ENCODE measurements at places on chromosomes 4 and X.

DNA sequence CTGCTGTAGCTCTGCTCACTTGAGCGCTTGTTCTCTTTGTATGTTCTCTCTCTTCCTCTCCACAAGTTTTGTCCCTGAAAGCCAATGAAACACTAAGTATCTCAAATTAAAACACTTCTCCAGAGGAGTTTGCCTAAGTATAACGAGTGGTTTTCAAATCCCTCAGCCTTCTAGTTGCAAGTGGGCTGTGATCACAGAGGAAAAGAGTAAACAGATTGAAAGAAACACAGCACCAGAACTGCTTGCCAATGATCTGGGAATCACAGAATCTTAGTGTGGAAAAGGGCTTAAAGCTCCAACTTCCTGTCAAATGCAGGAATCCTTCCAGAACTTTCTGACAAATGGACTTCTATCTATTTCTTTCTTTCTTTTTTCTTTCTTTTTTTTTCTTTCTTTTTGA, 4.8 kb upstream of the PRSS12 start:
- DNase-seq = no peak

DNA sequence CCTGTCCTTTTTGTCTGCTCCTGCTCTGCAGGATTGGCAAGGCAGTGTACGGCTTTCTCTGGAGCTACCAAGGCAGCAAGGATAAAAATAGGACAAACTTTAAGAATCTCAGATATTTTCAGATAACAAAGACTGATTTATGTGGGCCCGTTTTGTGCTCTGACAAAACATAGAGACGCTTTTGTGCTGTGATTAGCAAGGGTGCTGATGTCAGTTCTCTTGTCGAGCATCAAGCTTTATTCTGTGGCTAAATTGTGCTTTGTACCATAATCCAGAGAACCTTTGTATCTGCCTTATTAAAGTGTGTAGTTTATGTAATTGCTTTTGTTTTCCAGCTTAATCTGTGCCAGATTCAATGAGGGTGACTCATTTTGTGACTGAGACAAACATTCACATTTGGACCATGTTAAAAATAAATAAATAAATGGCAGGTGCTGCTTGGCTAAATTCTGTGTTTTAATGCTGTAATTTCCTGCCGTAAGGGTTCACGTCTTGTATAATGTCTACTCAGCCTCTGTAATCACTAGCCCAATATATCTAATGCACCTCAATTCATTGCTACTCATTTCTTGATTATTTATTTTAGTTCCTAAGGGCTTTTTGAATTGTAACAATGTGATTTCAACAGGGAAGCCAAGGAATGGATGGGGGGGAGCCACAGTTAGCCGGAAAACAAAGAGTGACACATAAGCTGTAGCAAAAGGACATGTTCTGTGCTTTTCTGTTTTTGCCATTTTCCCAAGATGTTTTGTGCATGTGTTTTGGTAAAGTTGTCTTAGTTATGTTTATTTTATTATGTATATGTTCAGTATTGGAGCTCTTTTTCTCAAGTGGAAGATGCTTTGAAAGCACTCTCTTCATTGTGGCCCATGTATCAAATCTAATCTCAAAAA, 75.1 kb downstream of the GAB1 start:
- no peak for DNase-seq

DNA sequence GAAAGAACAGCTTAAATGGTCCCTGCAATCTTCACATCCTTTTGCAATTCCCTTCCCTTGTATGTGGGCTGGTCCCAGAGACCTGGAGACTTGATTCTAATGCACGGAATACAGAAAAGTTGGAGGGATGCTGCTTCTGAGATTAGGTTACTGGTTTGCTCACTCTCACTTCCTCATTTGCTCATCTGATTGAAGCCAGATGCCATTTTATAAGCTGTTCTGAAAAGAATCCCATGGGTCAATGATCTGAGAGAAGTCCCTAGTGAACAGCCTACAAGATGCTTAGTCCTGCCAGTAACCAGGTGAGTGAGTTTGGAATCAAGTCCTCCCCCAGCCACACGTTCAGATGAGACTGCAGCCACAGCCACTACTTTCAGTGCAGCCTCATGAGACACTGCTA, 35.9 kb downstream of the MAGEA1 start:
- no peak for DNase-seq

- DNase-seq = no peak
Observed at GRCh38 chrX:18761750-18762149, 54.3 kb downstream of the PPEF1 start.

DNA sequence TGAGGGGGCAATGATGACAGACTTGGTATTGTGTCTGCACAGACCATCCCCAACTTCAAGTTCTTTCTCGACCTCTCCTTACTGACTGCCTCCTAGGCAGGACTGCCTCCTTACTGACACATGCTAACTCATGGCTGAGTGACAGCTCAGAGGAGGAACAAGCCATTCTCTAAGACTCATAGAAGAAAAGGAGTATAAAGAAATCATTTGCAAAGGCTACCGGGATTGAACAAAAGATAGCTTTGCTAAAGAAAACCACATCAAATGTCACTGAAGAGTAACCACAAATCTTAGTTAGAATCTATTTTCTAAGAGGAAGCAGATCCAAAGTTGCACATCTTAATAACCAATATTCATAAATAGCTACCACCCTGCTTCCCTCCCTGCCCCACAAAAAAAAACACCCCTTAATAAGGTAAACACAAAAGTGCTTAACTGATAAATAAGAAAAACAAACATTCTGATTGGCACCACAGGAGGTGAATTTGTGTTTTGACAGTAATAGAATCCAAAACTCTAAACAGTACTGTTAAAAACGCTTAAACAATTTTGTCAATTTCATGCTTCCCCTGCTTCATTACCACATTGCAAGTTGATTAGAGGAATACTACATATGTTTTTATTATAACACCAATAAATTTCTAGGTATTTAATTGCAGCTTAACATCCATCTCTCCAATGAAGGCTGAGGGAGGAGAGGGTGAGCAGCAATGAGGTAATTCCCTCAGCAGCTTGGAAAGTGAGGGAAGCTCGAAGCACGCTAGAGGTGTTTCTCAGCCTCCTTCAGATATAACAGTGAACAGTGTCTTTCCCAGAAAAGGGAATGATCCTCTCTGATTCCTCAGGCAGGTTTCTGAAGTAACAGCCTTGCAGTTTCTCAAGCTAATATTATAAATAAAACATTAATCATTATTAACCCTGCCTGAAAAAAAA, 160.0 kb downstream of the HNRNPD start:
- DNase-seq = no peak

DNA sequence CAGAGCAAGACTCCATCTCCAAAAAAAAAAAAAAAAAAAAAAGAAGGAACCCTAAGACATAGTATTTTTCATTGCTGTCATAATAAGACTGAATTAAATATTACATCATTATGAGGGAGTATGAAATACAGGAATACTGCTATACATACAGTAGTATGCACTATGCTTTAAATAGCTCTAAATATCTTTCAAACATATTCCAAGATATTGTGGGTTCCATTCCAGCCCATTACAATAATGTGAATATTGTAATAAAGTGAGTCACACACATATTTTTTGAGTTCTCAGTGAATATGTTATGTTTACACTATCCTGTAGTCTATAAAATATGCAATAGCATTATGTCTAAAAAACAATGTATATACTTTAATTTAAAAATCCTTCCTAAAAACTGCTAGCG, 64.8 kb downstream of the GPM6A start:
- no peak for DNase-seq

- no peak for DNase-seq
Observed at GRCh38 chrX:153573984-153574383, 25.0 kb downstream of the CCNQ start.

GRCh38 chr4:105946771-105947170, 51.5 kb downstream of the NPNT start:
- DNase-seq = no peak

GRCh38 chr4:174041555-174042105, 241.8 kb downstream of the FBXO8 start:
- no peak for DNase-seq

DNA sequence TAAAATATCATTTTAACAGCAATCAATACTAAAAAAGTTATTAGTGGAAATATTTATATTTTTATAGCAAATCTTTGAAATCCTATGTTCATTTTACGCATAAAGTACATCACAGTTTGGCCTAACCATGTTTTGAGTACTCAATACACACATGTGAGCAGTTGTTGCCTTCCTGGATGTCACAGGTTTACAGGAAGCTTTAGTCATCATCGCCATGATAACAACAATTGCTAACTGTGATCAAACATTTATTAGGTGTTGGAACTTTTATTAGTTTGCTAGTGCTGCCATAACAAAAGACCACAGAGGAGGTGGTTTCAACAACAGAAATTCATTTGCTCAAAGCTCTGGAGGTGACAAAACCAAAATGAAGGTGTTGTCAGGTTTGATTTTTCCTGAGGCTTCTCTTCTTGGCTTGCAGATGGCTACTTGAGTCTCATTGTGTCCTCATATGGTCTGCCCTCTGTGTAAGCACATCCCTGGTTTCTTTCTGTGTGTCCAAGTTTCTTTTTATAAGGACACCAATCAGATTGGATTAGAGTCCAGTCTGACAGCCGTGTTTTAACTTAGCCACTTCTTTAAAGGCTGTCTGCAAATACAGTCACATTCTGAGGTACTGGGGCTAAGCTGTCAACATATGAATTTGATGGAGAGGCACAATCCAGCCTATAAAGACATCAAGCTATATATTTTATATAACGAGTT, 43.1 kb upstream of the BOD1L1 start:
- DNase-seq = no peak

- no peak for DNase-seq
Observed at GRCh38 chr4:2040391-2041238, 18.5 kb upstream of the NAT8L start.

- no peak for DNase-seq
Observed at GRCh38 chr4:101851672-101852071, 61.1 kb downstream of the BANK1 start.

GRCh38 chrX:30900227-30900626, 11.2 kb upstream of the TAB3 start:
- no peak for DNase-seq

DNA sequence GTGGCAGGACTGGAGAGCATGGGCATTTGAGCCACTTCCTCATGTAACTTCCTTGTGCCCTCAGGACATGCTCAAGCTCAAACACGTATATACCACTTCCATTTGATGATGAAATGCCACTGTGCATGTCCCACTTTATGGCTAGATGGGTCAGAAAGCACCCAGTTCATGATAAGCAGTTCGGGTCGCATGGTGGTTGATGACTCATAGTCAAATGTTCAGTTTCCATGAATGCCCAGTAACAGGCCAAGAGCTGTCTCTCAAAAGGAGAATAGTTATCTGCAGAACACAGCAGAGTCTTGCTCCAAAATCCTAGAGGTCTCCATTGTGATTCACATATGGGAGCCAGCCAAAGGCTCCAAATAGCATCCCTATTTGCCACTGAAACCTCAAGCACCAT, 48.9 kb upstream of the SPIN3 start:
- no peak for DNase-seq

DNA sequence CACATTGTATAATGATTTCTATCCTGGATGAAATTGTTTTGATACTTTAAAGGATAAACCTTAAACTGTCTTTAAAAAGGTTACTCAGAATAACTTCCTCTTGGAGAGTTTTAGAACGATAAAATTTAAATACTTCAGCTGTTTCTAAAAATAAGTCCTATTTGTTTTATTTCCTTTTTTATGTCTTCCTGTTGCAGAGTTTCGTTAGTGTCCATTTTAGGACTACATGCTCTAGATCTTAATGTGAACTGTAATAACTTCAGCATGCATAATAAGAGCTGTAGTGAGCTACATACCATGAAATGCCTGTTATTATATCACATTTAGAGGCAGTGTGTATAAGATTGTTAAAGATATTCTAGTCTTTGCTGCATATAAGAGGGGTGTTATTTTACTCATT, 14.6 kb downstream of the ATP10D start:
- DNase-seq = no peak

DNA sequence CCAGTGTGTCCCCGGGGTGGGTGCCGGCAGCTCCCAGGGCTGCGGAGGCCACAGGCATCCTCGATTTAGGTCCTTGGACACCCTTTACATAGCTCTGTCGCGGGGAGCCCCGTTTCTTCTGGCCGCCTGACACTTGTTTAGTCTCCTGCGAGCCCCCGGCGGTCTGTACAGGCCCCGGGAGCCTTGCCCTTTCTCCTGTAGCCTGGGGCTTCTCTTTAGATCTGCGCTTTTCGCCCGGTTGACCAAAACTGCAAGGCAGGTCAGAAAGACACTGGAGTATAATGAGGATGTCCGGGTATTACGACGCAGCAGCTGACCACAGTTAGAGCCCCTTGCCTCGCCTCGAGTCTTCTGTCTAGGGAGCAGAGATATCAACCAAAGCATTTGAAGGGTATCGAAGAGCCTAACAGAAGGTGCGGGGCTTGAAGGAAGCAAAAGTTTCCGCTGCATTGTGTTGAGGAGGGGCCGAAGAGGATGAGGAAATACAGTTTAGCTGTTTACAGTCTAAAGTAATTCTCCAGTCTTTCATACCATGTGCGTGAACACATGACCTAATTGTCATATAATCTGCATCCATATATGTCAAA, 479 bp downstream of the BRCC3 start:
- no peak for DNase-seq

Measured in stimulated activated CD4-positive, alpha-beta T cell treated with anti-CD3 and anti-CD28 coated beads, Interleukin-2, amount 100 ng/mL, for 4 hours (primary cell).